Activated T-cell treated with anti-CD3 and anti-CD28 coated beads, Interleukin-2, amount 50 U/mL, for 48 hours (primary cell): ENCODE measurements at places on chromosomes 11 and 22.

DNA sequence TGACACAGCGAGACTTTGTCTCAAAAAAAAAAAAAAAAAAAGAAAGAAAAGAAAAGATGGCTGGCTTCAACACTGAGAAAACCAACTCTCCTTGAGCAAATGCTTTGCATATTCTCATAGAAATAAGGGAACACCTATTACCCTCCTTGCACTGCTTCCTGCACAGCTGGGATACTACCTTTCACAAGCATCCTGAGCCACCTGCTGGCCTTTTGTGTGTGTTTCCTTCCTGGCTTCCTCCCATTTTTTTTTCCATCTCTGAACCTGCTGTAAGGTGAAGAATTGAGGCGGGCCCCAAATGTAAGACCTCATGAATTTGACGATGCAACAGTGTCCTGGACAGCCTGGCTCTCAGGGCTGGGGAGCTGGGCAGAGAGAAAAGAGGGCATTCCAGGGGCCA, 1.9 kb upstream of the RFPL3 start:
- DNase-seq: no peak

DNA sequence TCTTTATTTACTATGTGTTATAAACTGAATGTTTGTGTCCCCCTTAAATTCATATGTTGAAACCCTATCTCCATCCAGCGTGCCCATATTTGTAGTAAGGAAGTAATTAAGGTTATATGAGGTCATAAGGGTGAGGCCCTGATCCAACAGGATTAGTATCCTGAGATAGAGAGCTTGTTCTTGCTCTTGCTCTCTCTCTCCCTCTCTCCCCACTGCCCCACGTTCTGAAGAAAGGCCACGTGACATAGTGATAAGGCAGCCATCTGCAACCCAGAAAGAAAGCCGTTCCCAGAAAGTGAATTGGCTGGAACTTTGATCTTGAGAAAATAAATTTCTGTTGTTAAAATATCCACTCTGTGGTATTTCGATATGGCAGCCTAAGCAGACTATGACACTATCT, 212.5 kb downstream of the SWAP70 start:
- DNase-seq: no peak

GRCh38 chr22:36562261-36562835, 33.4 kb upstream of the EIF3D start:
- no peak for DNase-seq

DNA sequence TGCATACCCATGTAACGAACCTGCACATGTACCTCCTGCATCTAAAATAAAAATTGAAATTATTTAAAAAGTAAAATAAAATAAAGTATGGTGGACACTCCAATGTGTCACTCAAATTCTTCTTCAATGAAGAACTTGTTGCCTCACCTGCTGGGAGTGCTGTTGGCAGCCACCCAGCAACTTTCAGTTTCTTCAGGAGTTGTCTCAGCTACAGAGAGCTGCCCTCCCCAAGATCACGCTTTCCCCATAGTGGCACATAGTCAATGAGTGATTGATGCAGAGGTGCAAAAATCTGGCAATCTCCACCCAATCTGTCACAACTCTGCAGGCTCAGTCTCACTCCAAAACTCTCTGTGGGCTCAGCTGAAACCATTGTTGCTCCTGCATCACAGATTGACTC, 92.3 kb upstream of the C11orf87 start:
- DNase-seq: no peak

- no peak for DNase-seq
Measured at GRCh38 chr11:16896729-16897469, 117.3 kb downstream of the PLEKHA7 start.

GRCh38 chr11:12862696-12863469, 146.2 kb upstream of the RASSF10 start:
- no peak for DNase-seq

DNA sequence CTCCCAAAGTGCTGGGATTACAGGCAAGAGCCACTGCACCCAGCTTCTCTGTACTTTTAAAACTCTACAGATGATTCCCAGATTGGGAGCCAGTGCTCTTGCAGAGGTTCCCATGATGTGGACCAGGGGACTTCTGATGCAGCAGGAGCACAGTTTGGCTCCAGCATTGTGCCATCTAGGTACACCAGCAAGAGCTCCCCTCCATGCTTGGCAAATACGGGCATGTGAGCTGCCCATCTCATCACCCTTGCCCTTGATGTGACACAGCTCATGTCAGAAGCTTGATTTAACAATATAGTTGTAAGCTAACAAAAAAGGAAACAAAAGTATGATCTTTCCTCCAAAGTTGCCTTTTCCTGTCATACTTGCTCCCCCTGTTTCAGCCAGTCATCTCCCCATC, 28.7 kb downstream of the SNU13 start:
- DNase-seq: no peak

DNA sequence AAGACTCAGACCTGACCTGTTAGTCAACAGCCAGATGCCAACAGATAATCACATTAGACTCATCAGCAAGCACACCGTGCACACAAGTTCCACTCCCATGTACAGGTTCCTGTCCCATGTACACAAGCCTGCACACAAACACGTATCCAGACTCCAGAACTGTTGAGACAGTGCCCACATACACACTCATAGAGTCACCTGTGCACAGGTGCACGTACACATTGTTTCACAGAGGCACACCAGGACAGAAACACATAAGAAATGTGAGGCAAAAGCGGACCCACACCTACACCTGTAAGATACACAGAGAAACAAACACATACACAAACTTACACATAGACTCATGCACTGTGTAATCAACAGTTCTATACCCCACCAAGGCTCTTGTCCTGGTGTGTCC, 2.7 kb upstream of the ZNF74 start:
- no peak for DNase-seq
